Gastrocnemius medialis (tissue), 4 donors: ENCODE measurements at places on chromosomes 12 and 14.

- peaks cover 31% of the 10 kb centered on the region for H3K4me1 ChIP-seq
- peak; percentile 60 for DNase-seq
- H3K27ac ChIP-seq = no peak overlapping the region
- no peaks in the 10 kb centered on the region for H3K36me3 ChIP-seq
- H3K27me3 ChIP-seq = no peaks in the 10 kb centered on the region
Observed at GRCh38 chr14:103016071-103016470, 41.3 kb downstream of the CDC42BPB start.

- H3K4me1 ChIP-seq = peaks cover 82% of the 10 kb centered on the region
- no peaks in the 10 kb centered on the region for H3K36me3 ChIP-seq
- no peak for DNase-seq
- H3K4me3 ChIP-seq = no peak overlapping the region
- H3K27ac ChIP-seq = peak overlapping the region; percentile 94
- no peaks in the 10 kb centered on the region for H3K27me3 ChIP-seq
Observed at GRCh38 chr14:61128382-61129167, 147.5 kb downstream of the SLC38A6 start.

DNA sequence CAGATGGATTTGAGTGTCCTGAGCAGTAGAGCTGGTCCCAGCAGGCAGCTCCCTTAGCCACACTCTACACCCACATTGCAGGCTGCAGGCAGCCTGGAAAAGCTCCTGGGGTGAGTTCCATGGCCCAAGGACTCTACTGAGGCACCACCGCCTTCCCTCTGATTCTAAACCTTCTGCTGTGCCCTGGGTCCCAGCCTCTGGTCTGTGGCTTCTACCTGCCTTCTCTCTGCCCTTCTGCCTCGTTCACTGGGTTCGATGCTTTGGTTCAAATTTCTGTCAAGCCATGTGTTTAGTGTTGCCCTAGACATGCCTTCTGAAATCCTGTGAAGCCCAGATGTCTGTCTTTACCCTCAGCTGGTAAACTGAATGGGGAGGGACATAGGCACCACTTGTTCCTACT lies 1.5 kb upstream of the FGF6 start:
- peak overlapping the region; percentile 85 for H3K27ac ChIP-seq
- DNase-seq = no peak

- H3K4me3 ChIP-seq = no peak overlapping the region
- peaks cover 39% of the 10 kb centered on the region for H3K4me1 ChIP-seq
- H3K27me3 ChIP-seq = no peaks in the 10 kb centered on the region
- H3K27ac ChIP-seq = no peak overlapping the region
- no peaks in the 10 kb centered on the region for H3K36me3 ChIP-seq
Observed at GRCh38 chr14:72611506-72611905, 282.4 kb downstream of the DPF3 start.

DNA sequence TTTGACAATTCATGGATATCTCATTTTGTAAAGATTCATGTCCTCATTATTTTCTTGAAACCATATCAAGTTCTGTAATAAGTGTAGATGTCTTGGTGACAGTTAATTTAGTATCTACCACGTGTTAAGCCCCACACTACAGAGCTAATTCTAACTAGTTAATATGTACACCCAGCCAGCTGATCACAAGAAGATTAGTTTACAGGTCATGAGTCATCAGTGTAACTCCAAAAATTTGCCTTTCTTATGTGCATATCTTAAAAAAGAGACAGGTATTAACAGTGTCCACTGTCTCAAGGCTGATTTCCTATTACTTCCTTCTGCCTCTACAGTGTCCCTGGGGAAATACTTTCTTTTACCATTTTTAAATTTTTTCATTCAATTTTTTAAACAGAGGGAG lies 13.3 kb upstream of the YBX3 start:
- no peak overlapping the region for H3K27ac ChIP-seq
- no peak overlapping the region for H3K4me3 ChIP-seq
- H3K27me3 ChIP-seq = no peaks in the 10 kb centered on the region
- no peaks in the 10 kb centered on the region for H3K4me1 ChIP-seq
- H3K36me3 ChIP-seq = no peaks in the 10 kb centered on the region
- no peak for DNase-seq

GRCh38 chr12:57090924-57091637 lies 2.2 kb downstream of the NAB2 start:
- no peak for DNase-seq
- H3K4me1 ChIP-seq = no peaks in the 10 kb centered on the region
- H3K27ac ChIP-seq = peak overlapping the region; percentile 94
- peak overlapping the region; percentile 9 for H3K4me3 ChIP-seq
- H3K36me3 ChIP-seq = peaks cover 12% of the 10 kb centered on the region

DNA sequence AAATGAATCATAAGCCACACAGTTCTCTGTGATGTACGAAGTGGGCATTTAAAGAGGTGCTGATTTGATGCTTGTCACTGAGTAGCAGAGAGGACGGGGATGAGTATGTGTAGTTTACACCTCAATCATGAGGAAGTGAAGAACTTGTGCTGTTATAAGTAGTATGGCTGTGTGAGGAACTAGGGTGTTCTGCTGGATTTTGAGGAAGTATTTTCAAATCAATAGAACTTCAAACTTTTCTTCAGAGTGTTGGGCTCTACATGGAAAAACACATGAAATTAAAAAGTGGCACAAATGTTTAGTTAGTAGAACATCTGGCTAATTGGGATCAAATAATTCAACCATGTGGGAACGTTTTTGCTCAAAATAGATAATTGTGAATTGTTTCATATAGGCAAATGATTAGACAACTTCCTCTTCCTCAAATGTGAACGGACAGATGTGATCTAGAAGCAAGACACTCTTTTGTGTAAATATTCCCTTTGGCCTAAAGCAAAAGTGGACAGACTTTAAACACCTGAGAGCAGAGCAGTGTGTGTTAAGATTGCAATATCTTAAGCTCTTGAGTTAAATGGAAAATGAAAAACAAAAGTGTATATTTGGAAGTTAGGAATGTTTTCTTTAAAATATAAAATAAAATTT lies 168.5 kb downstream of the NAV3 start:
- no peak for DNase-seq
- H3K27ac ChIP-seq = no peak overlapping the region
- no peaks in the 10 kb centered on the region for H3K4me1 ChIP-seq

GRCh38 chr14:68386950-68387779 lies 405.7 kb downstream of the ZFP36L1 start:
- H3K4me1 ChIP-seq = peaks cover 18% of the 10 kb centered on the region
- no peak overlapping the region for H3K4me3 ChIP-seq
- H3K27me3 ChIP-seq = no peaks in the 10 kb centered on the region
- H3K36me3 ChIP-seq = no peaks in the 10 kb centered on the region
- H3K27ac ChIP-seq = no peak overlapping the region
- DNase-seq = no peak

DNA sequence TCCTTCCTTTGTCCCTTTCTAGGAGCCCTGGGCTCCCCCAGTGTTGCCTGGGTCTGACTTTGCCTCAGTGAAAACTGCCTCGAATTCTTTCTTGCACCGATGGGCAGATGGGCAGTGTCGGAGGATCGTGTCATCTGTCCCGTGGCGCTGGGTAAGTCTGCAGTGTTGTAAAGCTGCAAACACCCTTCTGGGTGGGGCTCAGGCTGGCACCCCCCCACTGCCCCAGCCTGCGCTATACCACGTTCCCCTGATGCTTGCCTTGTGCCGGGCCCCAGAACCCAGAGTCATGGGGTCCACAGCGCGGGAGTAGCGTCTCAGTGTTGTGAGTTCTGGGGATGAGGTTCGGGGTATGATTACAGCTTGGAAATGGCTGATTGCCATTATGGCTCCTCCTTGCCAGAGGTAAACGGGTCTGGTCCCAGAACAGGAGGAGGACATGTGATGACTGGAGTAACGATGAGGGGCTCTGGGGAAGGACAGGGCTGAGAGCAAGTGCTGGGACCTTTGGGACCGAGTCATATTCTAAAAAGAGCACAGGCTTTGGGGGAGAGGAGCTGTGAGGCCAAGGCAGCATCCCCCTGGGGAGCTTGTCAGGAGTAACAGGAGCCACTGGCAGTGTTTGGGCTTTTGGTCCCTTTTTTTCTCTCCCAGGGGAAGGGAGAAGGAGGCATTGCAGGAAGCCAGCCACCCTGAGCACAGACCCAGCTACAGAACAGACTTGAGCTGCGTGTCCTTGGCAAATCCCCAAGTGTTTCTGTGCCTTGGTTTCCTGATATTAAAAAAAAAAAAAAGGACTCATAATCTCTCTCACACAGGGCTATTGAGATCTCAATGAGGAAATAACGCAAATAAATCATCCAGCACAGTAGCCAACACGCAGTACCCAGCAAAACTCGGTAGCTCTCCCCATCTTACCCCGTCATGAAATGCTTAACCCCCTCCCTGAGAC lies 4.3 kb downstream of the RTL1 start:
- H3K4me3 ChIP-seq = no peak overlapping the region
- H3K36me3 ChIP-seq = no peaks in the 10 kb centered on the region
- peaks cover 5% of the 10 kb centered on the region for H3K27me3 ChIP-seq
- DNase-seq = no peak
- no peak overlapping the region for H3K27ac ChIP-seq
- H3K4me1 ChIP-seq = no peaks in the 10 kb centered on the region

DNA sequence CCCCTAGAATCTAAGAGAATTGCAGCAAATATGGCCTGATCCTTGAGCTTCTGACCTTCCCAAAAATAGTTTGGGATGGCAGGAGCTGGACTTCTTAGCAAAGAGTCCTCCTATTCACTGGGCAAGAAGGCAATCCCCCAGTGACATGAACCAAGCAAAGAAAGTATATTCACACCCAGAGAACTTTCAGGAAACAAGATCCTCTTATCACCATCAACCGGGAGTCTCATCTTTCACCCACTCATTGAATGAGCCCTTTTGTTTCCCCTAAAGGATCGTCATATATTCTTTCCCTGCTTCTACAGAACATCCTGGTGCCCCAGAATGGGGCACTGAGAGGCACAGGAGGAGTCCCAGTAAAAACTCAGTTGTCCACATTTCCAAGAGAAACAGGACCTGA lies 19.7 kb downstream of the SPTB start:
- no peak for DNase-seq
- H3K4me1 ChIP-seq = peaks cover 69% of the 10 kb centered on the region
- H3K27ac ChIP-seq = peak overlapping the region; percentile 99
- H3K36me3 ChIP-seq = no peaks in the 10 kb centered on the region
- no peak overlapping the region for H3K4me3 ChIP-seq

GRCh38 chr12:12585115-12585863 lies 22.6 kb upstream of the DUSP16 start:
- no peaks in the 10 kb centered on the region for H3K4me1 ChIP-seq
- no peaks in the 10 kb centered on the region for H3K36me3 ChIP-seq
- no peak overlapping the region for H3K27ac ChIP-seq
- H3K27me3 ChIP-seq = no peaks in the 10 kb centered on the region

- H3K4me3 ChIP-seq = no peak overlapping the region
- no peaks in the 10 kb centered on the region for H3K4me1 ChIP-seq
- H3K36me3 ChIP-seq = no peaks in the 10 kb centered on the region
- H3K27me3 ChIP-seq = peaks cover 21% of the 10 kb centered on the region
Observed at GRCh38 chr12:4806439-4807115, 86.4 kb downstream of the GALNT8 start.

GRCh38 chr12:122080149-122081082 lies 1.9 kb downstream of the MLXIP start:
- peaks cover 60% of the 10 kb centered on the region for H3K4me1 ChIP-seq
- peak overlapping the region; percentile 83 for H3K4me3 ChIP-seq
- peak overlapping the region; percentile 97 for H3K27ac ChIP-seq
- peaks cover 12% of the 10 kb centered on the region for H3K36me3 ChIP-seq

DNA sequence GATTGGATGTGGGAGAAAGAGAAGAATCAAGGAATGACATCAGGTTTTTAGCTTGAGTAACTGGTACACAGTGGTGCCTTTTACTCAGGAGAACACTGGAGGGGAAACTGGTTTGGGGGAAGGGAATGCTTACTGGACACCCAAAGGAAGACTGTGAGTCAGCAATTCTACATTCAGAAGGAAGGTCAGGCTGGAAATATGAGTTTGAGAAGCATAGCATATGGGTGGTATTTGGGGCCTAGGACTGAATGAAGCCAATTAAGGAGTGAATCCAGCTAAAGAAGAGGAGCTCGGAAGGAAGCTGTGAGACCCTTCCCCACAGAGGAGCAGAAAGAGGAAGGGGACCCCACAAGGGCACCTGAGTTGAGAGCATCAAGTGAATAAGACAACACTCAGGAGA lies 35.4 kb downstream of the DMAC2L start:
- no peak overlapping the region for H3K27ac ChIP-seq
- no peaks in the 10 kb centered on the region for H3K27me3 ChIP-seq
- no peak for DNase-seq
- no peak overlapping the region for H3K4me3 ChIP-seq
- H3K4me1 ChIP-seq = peaks cover 22% of the 10 kb centered on the region
- H3K36me3 ChIP-seq = no peaks in the 10 kb centered on the region

DNA sequence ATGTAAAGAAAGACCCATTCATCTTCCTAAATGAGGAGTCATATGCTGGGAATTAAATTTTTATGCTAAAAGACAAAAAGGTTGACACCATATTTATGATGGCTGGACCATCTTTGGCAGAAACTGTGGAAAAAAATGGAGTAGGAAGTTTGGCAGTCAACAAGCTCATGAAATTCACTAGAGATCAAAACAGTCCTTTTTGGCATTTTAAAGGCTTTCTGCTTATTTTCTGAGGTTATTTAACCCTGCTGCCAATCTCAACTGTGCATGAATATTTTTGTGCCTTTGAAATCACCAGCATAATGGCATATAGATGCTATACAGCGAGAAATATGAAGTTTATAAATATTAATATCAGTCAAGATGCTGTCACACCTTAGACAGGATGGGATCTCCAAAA lies 399.5 kb downstream of the PDZRN4 start:
- no peak overlapping the region for H3K4me3 ChIP-seq
- H3K27ac ChIP-seq = no peak overlapping the region
- H3K4me1 ChIP-seq = no peaks in the 10 kb centered on the region

DNA sequence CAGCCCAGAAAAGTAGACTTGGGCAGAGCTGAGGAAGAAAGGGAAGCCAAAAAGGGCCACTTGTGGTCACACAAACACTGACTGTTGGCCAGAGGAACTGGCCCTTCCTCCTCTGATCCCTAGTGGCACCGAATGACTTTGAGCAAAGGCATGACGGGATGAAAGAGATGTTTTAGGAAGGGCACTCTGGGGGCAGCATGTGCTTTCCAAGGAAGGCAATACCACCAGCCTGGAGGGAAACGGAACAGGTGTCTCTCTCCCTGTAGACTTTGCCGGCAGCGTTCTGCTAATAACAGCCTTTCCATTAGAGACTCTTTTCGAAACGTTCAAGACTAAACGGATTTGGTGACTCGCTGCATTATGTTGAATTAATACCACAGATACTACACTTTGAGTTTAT lies 12.3 kb upstream of the FBXO21 start:
- no peaks in the 10 kb centered on the region for H3K36me3 ChIP-seq
- H3K4me1 ChIP-seq = no peaks in the 10 kb centered on the region
- H3K27ac ChIP-seq = no peak overlapping the region
- no peak overlapping the region for H3K4me3 ChIP-seq

DNA sequence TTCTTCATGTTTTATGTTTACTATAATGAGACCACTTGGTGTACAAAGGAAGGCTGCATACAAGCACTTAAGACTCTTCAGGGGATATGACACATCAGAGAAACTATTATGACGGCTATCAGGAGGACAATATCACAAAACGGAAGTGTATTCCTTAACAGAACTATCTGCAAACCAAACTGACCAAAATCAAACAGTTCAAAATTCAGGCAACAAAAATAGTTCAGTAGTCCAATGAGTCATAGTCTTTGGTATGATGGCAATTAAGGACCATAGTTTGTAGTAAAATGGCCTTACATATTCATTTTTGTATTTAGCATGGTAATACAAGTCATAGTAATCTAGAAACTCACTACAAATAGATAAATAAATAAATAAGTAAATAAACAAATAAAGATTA lies 1638.7 kb upstream of the SEL1L start:
- no peaks in the 10 kb centered on the region for H3K4me1 ChIP-seq
- DNase-seq = no peak
- no peak overlapping the region for H3K27ac ChIP-seq
- no peaks in the 10 kb centered on the region for H3K36me3 ChIP-seq
- H3K4me3 ChIP-seq = no peak overlapping the region
- H3K27me3 ChIP-seq = no peaks in the 10 kb centered on the region

- H3K4me1 ChIP-seq = no peaks in the 10 kb centered on the region
- no peak for DNase-seq
- no peak overlapping the region for H3K27ac ChIP-seq
- H3K4me3 ChIP-seq = no peak overlapping the region
Observed at GRCh38 chr12:27123642-27124041, 41.3 kb upstream of the C12orf71 start.
